ENCODE measurements at places on chromosomes 13 and 19.

DNA sequence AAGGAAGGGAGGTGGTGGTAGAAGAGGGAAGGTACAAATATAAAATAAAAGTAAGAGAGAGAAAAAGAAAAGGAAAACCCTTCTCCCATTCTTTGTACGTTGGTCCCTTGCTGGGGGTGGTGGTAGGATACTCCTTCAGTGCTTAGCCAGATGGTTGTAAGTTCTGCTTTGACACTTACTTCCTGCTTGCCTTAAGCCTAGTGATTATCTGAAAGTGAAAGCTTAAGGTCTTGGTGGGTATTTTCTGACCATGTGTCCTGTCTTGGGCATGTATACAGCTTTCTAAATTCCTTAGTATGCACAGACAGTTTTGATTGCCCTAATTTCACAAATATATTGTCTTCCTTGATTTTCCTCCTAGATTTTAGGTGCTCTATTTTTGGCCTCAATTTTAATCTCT is 314.8 kb downstream of the PCDH17 start:
- peak; percentile 35 for DNase-seq

DNA sequence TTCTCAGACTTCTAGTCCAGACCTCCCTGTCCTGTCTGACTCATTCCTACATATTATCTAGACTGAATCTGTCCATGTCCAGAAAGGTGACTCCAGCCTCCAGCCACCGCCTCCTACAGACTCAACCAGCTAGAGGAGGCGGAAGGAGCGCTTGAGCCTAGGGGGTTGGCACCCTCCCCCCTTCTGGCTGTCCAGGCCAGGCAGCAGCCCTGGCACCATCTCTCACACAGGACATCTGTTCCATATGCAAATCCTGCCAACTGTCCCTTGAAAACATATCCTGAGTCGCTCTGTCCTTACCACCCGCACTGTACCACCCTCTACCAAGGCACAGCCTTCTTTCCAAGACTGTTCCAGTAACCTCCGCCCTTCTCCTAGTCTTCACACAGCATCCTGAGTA is 150.7 kb upstream of the WASF3 start:
- DNase-seq: no peak

GRCh38 chr19:17679526-17680229 is 8.5 kb downstream of the UNC13A start:
- DNase-seq: peak; percentile 69

DNA sequence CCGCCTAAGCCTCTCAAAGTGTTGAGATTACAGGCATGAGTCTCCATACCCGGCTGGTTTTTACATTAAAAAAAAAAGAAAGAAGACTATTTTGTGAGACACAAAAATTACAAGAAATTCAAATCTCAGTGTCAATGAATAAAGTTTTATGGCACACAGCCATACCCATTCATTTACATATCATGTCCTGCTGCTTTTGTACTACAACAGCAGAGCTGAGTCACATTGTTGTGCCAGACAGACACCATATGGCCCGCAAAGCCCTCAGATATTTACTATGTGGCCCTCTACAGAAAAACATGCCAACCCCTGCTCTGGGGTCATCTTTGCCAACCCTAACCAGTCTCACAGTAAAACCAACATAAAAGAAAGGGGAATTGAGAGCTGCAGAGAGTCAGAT is 5.3 kb downstream of the SMIM7 start:
- DNase-seq: no peak

GRCh38 chr13:101655435-101655834 is 203.0 kb downstream of the ITGBL1 start:
- no peak for DNase-seq

- peak; percentile 18 for DNase-seq
Observed at GRCh38 chr13:45674908-45675307, 27.2 kb upstream of the CBY2 start.

DNA sequence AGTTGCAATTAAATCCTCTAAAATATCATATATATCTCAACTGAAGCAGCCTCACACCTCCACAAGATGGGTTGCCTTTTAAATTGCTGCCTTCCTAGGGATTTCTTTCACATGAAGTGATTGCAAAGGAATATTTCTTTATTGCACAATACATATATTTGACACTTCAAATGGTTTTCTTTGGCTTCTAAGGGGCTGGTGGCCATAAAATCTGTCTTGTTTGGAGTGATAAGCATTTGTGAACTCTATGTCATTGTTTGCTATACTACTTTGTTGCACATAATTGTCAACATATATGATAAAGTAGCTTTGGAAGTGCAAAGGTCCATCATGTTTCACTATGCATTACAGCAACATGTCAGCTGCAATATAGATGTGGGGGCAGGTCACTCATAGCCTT is 2380.9 kb downstream of the PCDH9 start:
- no peak for DNase-seq

- DNase-seq: no peak
Observed at GRCh38 chr19:38182536-38183210, 41.3 kb downstream of the DPF1 start.

GRCh38 chr19:12872941-12873890 is 8.0 kb downstream of the DNASE2 start:
- peak; percentile 26 for DNase-seq

DNA sequence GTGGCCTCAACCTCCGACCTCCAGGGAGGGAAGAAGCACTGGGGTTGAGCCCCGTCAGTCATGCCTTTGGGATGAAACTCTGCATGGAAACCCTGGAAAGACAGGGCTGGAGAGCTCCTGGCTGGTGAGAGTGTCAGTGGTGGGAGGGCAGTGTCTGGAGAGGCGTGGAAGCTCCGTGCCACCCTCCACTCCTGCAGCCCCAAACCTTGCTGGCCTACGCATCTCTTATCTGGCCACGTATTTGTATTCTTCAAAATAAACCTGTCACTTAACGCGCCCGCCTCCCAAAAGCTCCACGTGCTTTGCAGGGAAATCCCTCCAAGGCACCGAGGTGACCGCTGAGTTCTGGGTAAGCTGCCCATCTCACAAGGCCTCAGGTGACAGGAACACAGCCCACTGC is 84.3 kb downstream of the TEX29 start:
- no peak for DNase-seq

DNA sequence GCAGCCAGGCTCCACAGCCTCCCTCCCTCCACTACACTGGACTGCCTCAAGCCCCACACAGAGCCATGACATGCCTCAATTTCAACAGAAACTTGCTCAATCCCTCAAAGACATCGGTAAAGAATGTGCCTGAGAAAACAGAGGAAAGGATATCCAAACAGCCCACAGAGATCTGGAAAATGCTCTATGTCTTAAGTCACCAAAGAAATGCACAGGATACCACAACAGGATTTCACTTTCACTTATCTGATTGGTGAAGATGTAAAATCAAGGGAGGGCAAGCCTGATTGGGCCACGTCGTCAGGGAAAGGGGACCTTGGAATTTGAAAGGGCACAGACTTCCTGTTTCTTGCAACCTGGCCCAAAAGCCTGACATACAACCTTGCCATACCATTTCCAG is 14.2 kb downstream of the CACNA1A start:
- no peak for DNase-seq

DNA sequence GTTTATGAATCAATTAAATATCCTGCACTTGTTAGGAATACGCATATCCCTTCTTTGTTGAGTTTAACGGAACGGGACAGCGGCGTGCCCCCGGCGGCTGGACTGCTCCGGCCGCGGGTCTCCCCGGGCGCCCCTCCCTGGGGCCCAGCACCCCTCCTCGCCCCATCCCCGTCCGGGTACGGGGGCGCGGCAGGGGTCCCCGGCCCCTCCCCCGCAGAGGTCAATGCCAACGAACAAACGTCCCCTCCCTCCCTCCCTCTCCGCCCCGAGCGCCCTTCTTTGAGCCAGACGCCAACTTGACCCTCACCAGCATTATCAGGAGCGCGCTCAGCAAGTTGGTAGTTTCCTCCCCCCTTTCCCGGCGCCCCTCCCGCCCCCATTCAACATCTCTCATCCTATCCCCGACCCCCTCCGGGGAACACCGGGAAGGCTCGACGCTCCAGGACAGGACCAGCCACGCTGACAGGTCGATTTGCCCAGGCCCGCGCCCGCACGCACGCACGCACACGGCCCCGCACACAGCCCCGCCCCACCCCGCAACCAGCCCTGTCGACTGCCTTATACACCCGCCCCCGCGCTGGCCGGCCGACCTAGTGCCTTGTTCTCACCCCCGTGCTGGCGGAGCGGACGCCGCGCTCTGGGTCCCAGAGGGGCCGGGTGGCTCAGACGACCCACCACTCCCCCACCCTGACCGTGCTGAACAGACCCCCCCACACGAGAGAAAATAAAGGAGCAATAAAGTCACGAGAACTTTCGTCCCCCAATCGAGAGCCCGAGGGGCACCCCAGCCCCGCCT is 5.0 kb downstream of the LYL1 start:
- DNase-seq: no peak

DNA sequence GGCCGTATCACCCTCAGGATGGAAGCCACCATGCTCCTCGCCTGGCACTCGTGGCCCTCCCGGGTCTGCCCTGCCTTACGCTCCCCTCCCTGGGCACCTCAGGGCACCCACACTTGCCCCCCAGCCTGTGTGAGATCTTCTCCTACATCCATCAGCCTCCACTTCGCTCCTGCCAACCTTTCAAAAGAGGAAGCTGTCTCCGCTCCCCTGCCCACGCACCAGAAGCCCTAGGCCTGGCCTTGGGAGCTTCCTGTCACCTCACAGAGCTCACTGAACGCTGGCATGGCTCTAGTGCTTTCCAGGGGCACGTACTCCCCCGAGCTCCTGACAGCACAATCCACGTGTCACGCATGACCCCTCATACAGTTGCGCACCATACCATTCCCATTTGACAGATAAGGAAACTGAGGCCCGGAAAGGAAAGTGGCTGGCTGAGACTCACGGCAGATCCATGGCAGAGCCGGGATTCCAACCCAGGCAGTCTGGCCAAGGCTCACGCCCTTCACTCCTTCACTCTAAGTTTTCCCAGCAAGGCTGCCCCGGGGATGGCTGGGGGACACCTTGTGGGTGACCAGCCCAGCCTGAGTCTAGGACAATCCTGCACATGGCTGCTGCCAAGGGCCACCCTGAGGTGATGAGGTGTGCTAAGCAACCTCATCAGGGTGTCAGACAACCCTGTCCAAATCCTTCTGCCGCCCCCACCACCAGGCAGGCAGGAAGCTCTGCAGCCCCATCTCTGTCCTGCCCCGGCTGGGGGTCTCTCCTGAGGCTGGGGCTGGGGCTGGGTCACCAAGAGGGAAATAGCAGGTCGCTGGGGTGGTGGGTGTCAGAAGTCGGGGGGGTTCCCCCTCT is 19.3 kb downstream of the PPP1R12C start:
- no peak for DNase-seq

- DNase-seq: peak; percentile 60
Observed at GRCh38 chr19:39765091-39766076, 13.3 kb upstream of the LEUTX start.

GRCh38 chr19:375395-376110 is 31.0 kb upstream of the MIER2 start:
- no peak for DNase-seq

DNA sequence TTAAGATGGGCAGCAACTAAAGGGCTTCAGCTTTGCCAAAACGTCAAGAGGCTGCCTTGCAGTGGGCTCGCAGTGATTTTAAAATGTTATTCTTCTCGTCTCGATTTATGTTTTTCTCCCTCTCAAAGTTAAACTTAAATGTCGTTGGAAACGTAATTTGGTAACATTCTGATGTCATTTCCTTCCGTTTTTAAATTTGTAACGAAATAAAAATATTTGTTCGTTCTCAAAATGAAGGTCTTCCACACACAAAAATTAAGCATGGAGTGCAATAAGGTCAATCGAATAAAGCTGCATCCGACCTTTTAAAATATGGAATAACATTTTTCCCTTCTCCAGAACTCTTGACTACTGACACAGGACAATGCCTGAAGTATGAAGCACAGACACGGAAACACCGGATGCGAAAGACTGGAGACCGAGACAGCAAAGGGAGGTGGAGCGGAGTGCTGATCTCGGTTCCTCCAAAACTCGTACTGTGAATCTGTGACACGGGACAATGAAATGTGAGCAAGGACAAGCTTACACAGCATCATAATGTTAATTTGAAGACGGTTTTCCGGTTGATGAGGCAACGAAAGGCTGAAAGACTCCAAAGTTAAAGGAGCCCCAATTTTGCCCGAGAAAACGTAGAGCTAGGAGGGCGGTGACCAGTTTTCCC is 850 bp downstream of the MTMR6 start:
- DNase-seq: peak; percentile 76

GRCh38 chr19:38395381-38396114 is 7.1 kb downstream of the SPRED3 start:
- DNase-seq: no peak

GRCh38 chr19:30428092-30428680 is 56.0 kb downstream of the ZNF536 start:
- no peak for DNase-seq

DNA sequence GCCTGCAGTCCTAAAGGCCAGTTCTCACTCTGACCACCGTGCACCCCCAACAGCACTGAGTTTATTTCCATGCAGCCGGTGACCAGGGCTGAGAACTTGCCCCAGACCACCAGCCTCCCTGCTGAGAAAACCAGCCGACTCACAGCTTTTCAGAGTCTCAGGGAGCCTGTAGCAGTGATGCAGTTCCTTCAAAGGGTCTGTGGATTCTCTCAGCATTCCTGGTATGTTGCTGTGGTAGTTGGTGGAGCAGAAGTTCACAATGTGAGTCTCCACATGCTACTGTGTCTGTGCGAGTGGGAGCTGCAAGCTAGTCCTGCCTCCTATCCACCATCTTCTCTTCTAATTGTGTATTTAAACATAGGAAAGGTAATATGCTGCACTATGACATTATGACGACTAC is 254.9 kb upstream of the KLF12 start:
- no peak for DNase-seq

DNA sequence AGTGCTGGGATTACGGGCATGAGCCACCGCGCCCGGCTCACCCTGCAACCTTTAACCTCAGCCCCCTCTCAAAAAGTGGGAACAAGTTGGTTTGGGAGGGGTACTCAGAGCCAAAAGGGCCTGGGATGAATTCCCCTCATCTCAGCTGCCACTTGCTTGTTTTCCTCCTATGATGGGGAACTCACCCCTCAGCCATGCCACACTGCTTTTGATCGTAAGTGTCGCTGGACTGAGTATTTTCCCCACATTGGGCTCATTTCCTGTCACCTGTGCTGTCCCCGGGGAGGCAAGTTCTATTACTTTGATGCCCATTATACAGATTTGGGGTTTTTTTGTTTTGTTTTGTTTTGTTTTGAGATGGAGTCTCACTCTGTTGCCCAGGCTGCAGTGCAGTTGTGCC is 6.5 kb downstream of the R3HDM4 start:
- DNase-seq: no peak

DNA sequence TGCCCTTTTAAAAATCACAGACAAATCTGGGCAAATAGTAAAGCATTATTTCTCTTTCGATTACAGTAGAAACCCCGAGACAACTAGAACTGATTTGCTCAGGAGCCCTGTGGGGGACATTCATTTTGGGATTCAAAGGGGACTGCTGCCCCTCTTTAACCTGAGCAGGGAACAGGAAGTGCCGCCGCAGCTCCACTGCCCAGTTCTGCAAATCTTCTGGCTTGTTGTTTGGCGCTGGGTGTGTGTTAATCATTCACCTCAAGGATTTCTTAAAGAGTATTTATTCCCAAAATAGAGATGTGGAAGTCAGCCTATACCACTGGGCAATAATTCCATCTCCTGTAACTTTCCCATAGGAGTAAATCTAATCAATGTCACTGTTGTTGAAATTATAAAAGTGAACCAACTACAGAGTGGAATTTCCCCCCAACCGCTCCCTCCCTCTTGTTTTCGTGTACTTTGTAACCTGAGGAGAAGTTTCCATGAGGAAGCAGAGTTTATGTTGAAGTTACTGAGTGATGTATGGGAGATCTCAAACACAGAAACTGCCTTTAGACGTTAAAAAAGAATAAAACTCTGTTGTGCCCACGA is 515.8 kb downstream of the KLF12 start:
- no peak for DNase-seq

Measured in mesenchymal stem cell (in vitro differentiated cells and primary cell).